ENCODE measurements at places on chromosomes 3 and 15.
A peak's percentile ranks its signal among the peaks of the same experiment; 100 is the strongest.

- no peak for DNase-seq
Observed at GRCh38 chr3:196645897-196646665, 6.6 kb downstream of the NRROS start.

DNA sequence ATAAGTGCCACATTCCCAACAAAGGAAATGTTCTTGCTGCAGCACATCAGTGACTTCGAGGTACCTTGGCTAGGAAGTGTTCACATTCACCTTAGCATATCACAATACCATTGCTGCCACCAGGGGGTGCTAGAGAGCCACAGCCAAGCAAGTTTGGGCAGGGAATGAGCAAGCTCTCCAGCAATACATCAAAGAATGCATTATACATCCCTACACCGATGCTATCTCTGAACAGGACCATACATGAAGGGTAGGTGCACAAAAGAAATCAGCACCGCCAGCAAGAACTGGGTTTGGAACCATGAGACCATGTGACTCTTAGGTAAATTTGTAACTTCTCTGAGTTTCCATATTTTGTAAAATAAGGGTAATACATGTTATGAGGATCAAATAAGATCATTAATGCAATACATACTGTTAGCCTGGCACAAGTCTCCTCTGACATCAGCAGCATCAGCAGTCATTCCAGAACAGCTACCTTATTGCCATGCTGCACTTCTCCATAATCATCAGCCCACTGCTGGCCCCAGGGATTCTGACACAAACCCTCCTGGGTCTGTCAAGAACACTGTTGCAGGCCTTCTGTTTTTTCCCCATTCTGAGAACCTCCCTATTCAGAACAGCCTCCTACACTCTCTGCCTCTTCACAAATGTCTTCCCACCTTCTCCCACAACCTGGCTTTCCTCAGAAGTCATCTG, 37.5 kb downstream of the RYK start:
- peak; percentile 60 for DNase-seq

DNA sequence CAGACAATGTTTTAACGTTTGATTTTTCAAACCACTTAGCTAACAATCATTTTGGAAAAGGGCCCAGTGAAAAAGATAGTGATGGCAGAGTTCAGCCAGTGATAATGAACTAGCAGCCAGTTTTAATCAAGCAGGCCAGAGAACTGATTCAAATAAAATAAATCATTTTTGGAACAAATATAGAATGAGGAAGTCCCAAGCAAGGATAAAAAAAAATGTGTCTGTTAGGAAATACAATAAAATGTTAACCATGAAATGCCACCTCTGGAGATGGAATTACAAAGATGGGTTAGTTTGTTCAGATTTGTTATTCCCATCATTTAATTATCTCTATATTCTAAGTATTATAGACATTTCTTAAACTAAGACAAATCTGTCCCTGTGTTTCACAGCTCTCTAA, 1.1 kb downstream of the HERC1 start:
- DNase-seq: no peak

- no peak for DNase-seq
Observed at GRCh38 chr3:16137044-16137443, 37.4 kb upstream of the GALNT15 start.

DNA sequence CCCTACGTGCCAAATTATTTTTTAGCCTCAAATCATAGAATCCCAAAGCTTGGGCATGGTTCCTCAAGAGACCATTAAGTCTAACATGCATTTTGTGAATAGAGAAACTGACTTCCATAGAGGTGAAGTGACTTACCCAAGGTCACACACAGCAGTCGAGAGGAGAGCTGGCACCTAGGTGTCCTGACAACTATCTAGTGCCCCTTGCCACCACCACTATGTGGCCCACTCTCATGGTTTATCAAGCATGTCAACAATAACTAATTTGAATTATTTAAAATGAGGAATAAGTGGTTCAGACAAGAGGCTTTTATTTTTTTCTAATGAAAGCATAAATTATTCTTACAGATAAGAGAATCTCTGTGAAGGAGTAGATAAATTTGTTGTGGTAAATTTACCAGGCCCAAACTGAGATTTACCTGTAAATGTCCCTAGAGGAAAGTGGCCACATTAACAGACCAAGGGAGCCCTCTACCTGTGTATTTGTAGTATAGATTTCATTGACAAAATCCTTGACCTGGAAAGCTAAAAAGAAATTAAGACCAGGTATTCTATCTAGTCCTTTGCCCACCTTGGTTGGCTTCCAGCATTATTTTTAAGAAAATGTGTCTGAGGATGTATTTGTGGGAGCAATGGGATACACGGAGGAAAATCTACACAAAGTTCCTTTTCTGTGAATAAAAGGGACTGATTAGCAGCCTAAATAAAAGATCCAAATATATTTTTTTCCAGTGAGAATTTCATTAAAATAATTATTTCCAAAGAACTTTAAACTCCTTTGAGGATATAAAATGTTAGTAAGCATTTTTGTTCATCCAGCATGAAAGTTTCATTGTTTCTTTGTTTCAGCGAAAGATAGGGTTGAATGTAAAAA, 49.1 kb downstream of the IQCH start:
- no peak for DNase-seq

GRCh38 chr3:36941162-36941561, 3.7 kb downstream of the TRANK1 start:
- no peak for DNase-seq

DNA sequence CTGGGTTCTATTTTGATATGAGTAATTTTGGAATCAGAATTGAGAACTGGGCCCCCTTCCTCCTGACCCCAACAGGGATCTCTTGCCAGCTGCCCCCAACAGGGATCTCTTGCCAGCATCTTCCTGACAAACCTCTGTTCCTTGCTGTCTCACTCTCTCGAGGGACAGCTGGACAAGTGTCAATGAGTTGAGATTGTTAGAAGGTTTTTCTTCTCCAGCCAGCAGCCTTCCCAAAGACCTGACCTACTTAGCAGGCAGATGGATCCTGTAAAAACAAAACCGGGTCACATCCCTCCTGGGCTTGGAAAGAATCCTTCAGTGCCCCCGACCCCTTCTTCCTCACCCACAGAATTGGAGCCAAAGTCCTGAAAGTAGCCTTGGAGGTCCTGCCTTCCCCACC, 21.6 kb downstream of the LIMD1 start:
- peak; percentile 19 for DNase-seq

- no peak for DNase-seq
Observed at GRCh38 chr15:51172193-51172592, 77.5 kb upstream of the TNFAIP8L3 start.

GRCh38 chr3:155326901-155327300, 33.4 kb upstream of the STRIT1 start:
- no peak for DNase-seq

DNA sequence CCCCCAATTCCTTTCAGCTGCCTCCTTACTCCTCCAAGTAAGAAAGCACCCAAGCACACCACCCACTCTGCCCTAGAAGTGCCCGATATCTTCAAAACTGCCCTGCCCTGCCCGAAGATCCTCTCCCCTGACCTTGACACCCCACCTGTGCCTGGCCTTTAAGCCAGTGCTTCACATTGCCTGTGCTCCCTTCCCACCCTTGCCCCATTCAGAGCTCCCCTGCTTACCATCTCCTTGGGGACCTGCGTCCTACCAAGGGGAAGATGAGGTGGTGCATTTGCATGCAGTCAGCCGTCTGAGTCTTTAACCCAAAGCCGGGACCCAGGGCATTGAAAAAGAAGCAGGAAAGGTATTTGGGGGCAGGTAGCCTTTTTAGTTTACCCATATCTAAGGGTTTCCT, 73.5 kb upstream of the SLCO3A1 start:
- DNase-seq: no peak

GRCh38 chr3:189301479-189301878, 129.7 kb downstream of the TPRG1 start:
- DNase-seq: no peak

DNA sequence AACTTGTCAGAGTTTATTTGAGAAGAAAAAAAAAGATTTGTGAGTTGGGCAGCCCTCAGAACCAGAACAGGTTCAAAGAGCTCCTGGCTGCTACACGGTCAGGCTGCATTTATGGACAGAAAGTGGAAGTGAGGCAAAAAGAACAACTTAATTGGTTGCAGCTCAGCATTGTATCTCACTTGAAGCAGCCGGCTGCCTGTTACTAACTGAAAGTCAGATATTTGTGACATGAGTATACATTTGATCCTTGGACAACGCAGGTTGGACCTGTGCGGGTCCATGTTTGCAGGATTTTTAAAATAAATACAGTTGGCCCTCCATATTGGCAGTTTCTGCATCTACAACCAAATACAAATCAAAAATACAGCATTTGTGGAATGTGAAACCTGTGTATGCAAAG, 7.5 kb upstream of the ALDH1L1 start:
- no peak for DNase-seq

DNA sequence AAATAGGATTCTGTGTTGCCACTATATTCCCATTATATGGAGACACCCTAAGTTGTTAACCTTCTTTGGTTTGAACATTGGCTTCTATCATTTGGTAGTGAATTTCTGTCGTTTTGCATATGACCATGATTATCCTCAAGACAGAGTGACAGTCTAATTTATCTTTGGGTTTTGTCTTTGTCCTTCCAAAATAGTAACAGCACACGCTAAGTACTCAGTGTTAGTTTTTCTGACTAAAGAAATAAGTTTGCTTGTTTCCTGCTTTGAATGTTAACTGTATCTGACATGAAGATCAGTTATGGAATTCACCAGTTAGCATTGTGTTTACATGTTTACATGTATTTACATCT, 352.5 kb upstream of the GRM7 start:
- DNase-seq: no peak

DNA sequence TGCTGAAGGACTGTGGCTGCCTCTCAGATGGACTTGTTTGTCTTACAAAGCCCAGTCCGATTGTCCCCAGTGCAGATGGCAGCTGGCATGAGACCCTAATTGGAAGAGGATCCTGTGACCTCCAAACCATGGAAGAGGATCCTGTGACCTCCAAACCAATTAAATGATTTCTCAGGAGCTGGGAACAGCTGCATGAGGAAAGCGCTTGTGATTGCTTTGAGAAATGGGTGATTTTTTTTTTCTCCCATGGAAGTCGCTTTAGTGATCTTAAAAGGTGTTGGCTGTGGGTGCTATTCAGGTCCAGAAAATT, 68.4 kb upstream of the LARS2 start:
- DNase-seq: no peak

DNA sequence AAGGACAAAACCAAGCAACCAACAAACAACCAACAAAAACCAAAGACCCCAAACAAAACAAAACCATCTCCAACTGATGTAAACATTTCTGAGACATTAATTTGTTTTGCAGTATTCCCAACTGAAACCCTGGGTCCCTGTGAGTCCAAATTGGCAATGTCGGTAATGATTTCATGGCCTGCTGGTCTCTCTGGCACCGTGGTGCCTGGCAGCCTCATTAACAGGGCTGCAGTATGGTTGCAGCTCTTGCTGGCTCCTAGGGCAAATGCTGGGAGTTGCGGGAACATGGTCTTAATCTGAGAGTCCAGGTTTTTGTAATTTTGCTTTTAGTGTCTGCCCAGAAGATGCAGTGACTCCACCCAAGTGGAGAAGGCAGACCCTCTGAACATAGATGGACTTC, 128.3 kb downstream of the SV2B start:
- DNase-seq: no peak

- peak; percentile 6 for DNase-seq
Observed at GRCh38 chr3:135329479-135329878, 534.4 kb downstream of the EPHB1 start.

DNA sequence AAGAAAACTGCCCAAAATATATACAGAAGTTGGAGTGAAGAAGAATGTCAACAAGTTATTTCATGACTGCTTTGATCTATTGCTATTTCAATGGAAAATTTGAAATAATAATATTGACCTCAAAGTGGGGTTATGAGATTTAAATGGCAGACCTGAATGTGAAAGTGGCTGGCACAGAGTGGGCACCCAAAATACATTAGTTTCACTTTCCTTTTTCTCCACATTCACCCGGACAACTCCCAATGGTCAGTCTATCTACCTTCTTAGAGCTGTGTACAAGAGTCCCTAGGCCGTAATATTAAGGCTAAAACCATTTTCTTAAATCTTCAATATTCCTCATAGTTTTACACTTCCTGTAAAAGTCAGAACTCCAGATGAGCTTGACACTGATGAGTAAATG, 61.6 kb upstream of the ETV5 start:
- no peak for DNase-seq

- DNase-seq: no peak
Observed at GRCh38 chr15:80123034-80123433, 29.8 kb upstream of the FAH start.

DNA sequence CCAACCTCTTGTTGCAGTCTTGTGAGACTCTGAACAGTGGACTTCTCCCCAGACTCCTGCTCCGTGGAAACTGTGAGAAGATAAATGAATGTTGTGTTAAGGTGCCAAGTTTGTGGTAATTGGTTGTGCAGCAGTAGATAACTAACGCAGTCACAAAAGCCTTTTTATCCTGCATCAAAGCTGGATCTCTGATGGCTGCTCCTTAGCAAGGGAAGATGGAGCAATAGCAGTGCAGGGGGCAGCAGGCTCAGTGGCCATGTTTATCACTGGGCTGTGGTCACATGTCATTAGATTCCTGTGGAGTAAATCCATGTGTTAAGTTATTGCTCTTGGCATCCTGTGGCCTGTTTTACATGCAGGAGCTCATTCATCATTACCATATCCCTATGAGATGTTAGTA, 13.5 kb downstream of the CMTM7 start:
- no peak for DNase-seq

- DNase-seq: no peak
Observed at GRCh38 chr3:85594676-85595075, 635.9 kb downstream of the CADM2 start.

- DNase-seq: no peak
Observed at GRCh38 chr3:196640297-196641018, 964 bp downstream of the NRROS start.

DNA sequence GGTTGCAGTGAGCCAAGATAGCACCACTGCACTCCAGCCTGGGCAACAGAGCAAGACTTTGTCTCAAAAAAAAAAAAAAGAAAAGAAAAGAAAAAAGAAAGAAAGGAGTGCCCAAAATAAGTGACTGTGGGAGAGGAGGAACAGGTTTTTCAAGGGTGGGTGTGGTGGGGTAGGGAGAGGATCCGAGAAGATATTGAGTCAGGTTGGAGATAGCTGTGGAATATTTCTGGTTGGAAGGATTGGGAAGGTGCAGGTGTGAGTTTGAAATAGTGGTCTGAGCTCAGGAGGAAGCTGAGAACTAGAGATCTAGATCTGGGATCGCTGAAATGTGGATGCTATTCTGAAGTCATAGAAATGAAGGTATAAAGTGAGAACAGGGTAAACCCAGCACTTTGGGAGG, 7.8 kb downstream of the SCAMP2 start:
- DNase-seq: no peak

DNA sequence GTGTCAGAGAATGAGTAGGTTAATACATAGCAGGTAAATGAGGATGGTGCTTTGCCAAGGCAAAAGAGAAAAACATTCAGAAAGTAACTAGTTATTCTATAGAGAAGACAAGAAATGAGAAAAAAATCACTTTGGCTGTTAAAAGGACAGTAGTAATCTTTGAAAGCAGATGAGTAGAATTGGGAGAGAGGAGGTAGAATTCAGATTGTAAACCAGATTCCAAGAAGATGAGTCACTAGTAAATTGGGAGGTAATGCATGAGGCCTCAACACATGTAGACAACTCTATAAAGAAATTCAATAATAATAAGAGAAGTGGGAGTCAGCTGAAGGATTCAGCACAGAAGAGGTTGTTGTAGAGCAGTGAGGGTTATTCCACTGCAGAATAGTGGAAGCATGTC, 81.4 kb downstream of the MBNL1 start:
- DNase-seq: no peak

Measured in hypothalamus (tissue), 51 donors.